ENCODE measurements at places on chromosomes 16 and 17.

- no peak for DNase-seq
Observed at GRCh38 chr17:64209356-64209941, 53.6 kb downstream of the TEX2 start.

GRCh38 chr16:70611224-70611598, 35.1 kb upstream of the IL34 start:
- no peak for DNase-seq

DNA sequence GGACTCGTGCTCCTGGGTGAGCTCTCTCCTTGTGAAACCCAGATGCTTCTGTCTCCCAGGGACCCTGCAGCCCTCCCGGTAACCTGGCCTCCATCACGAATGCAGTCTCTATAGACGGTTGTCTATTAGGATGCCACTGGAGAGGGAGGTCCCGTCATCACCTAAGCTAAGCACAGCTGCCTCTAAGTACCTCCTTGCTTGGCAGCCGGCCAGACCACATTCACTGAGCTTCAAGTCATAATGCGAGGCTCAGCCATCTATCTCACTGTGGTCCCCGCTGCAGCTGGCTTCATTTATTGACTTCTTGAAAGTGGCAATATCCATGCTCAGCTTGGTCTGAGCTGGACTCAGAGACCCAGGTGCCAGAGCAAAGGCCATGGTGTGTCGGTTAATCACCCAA, 74.5 kb upstream of the HSBP1 start:
- DNase-seq, result no peak

DNA sequence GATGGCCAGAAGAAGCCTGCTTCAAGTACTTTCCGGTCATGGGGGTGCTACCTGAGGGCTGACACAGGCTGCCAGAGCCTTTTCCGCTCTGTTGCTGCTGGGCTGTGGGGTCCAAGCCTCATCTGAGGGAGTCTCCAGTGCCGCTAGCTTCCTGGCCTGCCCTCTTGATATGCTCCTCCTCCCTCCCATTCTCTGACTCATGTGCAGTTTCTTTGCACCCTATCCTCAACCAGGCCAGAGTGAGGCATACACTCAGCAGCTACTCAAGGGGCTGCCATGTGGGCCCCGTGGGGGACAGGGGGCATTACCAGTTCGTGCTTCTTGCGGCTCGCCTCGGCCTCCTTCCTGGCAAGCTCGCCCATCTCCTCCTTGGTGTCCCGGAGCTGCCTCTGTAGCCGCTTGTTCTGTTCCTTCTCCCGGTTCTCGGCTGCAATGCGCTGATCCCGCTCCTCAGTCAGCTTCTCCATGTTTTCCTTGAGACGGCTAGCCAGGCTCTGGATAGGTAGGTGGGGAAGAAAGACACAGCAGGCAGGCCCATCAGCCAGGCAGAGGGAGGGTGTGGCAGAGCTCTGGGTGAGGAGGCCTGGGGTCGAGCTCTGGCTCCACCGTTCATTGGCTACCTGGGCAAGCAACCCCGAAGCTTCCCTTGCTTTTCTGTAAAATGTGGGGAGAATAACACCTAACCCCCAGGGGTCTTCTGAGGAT, 43.8 kb downstream of the PIPOX start:
- no peak for DNase-seq

GRCh38 chr16:27925612-27926011, 137.9 kb downstream of the GSG1L start:
- no peak for DNase-seq

DNA sequence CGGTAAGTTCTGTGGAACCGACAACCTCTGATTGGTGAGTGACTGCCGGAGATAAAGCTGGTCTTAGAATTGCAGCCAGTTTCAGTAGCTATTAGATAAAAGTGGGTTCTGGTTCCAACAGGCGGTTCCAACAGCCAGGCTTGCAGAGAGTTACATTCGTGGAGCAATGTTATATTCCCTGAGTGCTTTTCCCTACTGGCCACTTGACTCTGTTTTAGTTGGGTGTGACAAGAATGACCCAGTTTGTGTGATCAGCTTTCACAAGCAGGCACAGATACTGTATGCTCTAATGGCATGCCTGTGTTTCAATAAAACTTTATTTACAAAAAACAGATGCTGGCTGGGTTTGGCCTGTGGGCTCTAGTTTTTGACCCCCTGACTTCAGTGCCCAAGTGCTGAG, 196.6 kb downstream of the SNX29 start:
- no peak for DNase-seq

- DNase-seq, result no peak
Observed at GRCh38 chr16:15894571-15895374, 6.4 kb upstream of the CEP20 start.

DNA sequence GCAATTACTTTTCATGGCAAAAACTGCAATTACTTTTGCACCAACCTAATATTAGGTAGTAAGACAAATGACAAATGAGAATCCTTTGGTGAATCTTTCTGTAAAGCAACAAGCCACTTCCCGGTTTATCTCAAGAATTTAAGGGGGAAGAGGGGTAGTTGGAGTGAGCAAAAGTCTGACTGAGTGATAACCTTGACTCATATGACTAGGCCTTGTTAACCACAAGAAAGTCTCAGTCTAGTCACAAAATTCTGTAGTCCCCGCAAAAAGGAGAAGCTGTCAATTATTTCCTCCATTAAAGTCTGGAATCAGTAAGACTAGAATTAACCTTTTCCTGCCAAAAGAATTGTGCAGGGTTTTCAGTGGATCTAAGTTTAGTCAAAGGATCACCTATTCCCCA, 72.2 kb upstream of the GNAO1 start:
- no peak for DNase-seq

DNA sequence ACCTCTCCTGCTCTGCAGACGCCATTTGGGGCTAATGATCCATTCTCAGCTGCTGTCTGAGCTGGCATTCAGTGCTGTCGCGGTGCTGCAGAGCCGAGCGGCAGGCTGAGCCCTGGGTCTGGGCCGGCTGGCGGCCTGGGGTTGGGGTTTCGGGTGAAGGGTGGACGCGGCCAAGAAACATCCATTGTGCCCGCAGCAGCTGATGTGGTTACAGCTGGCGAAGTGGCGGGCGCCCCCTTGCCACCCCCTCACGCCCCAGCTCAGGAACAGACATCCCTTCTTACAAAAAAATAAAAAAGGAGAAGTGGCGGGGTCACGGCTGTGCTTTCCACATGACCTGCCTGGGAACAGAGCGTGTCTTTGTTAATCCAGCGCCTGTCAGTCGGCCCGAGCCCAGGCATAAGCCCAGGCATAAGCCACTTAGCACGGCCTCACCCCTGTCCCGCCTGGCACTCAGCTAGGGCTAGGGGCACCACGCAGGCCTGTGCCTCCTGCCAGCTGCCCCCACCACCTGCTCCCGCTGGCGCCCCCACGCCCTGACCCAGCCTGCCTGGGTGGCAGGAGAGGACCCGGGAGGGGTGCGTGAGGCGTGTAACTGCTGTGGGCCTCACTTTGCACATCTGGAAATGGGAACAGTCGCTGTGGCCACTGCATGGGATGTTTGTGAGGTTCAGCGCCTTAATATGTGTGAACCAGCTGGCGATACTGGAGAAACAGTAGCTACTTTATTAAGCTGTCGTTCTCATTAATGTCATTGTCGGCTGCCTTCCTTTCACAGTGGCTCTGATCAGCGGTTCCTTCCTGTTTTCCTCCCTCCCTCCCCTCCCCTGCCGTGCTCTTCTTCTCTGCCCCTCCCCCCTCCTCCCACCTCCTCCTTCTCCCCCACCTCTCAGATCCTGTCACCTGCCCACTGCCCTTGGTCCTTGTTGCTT, 197.7 kb upstream of the CIBAR2 start:
- no peak for DNase-seq

DNA sequence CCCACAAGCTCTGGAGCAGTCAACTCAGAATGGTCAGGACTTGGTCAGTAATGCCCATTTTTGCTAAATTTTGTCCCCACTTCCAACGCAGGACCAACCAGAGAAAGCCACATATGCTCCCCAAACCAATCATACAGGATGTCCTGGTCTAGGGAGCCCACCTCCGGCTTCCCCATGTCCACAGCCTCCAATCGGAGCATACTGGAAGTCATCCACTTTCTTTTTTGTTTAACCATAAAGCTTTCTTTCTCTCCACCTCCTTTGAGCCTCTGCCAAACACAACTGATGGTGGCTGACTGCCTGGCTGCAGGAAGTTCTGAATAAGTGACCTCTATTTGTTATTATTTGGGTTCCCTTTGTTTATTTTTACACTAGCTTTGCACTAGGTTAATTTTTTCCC, 549.1 kb downstream of the WWOX start:
- no peak for DNase-seq

DNA sequence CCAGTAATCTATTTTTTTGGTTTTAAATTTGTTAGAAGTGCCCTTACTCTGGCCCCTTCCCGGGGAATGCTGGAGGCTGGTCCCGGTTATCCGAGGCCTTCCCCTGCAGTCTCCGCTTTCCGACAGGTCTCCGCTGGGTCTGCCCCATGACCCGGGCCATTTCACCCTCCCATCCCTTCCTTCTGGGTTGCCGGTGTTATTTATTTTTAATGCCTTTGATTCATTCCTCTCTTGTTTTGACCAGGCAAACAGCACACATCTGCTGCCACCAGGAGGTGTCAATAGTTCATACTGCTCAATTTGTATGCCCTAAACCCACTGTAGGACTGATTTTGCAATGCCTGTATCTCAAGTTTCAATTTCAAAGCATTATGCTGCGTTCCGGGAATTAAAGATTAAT, 113.2 kb upstream of the IRX5 start:
- DNase-seq, result no peak

GRCh38 chr16:333406-334094, 19.0 kb downstream of the AXIN1 start:
- no peak for DNase-seq

DNA sequence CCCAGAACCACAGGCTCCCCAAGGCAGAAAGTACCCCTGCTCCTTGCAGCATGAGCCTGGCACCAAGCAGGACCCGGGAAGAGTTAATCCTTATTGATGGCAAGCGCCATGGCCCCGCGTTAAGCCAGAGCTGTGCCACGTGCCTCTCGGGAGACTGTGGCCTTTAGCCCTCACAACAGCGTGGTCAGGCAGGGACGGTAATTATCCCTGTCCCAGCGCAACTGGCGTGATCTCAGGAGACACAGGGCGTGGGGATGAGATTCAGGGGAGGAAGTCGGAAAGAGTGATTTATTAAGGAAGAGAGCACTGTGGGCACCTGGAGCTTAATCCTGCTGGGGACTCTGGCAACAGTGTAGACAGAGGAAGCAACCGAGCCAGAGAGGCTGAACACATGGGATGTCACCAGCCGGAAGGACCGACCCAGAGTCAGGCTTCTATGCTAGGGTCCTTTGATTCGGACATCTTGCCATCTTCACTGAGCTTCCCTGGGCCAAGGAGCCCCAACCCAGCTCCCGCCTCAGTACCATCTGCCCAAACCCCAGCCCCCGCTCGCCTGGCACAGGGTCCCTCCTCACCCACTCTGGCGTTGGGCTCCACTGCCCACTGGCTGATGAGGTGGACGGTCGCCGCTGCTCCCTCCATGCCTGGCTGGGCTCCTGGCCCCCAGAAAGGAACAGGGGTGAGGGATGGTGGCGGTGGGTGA, 16.9 kb downstream of the OTOP3 start:
- DNase-seq, result no peak

GRCh38 chr17:28917465-28917864, 14.6 kb upstream of the DHRS13 start:
- DNase-seq, result no peak

GRCh38 chr17:49217651-49218413, 7.3 kb downstream of the ABI3 start:
- DNase-seq, result no peak

- no peak for DNase-seq
Observed at GRCh38 chr17:49204516-49204915, 5.9 kb downstream of the GNGT2 start.

- no peak for DNase-seq
Observed at GRCh38 chr16:80973991-80974390, 32.7 kb downstream of the CMC2 start.

- no peak for DNase-seq
Observed at GRCh38 chr16:12170103-12171040, 193.8 kb downstream of the SNX29 start.

All from D721Med (cell line).